Gastrocnemius medialis (tissue), 4 donors: ENCODE measurements at places on chromosomes 4 and X. TPM values are rescaled to one million over a fixed set of nuclear protein-coding genes. Genes with fewer than 3 reads are reported as not detected.

Gene STPG2
- not detected for total RNA-seq

DNA sequence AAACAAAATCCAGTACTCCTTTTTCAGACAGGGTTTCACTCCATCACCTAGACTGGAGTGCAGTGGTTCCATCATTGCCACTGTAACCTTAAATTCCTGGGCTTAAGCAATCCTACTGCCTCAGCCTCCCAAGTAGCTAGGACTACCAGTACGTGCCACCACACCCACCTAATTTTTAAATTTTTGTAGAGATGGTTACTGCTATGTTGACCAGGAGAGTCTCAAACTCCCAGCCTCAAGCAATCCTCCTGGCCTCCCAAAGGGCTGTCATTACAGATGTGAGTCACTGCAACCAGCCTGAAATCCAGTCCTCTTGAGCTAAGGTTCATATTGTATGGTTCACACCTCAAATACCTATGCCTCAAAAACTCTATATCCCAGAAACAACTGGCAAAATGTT lies 22.4 kb downstream of the ANKRD17 start:
- H3K27ac ChIP-seq, result no peak overlapping the region
- H3K4me1 ChIP-seq, result peaks cover 17% of the 10 kb centered on the region

DNA sequence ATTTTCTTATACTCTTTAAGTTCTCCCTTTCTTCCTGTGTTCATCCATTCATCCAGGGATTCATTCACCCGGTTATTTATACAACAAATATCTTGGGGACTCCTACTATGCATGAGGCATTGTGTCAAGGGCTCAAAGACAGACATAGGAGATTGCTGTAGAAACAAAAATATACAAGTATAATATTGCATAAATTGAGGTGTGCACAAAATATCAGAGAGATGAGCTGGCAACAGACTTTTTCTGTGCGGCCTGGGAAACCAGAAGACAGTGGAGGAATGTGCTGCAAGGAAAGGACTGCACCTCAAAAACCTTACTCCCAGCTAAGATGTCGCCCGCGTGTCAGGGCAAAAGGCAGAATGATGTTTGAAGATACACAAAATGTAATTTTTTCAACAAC lies 9.6 kb downstream of the OTOP1 start:
- no peak overlapping the region for H3K27ac ChIP-seq
- peaks cover 4% of the 10 kb centered on the region for H3K27me3 ChIP-seq
- no peak overlapping the region for H3K4me3 ChIP-seq

DNA sequence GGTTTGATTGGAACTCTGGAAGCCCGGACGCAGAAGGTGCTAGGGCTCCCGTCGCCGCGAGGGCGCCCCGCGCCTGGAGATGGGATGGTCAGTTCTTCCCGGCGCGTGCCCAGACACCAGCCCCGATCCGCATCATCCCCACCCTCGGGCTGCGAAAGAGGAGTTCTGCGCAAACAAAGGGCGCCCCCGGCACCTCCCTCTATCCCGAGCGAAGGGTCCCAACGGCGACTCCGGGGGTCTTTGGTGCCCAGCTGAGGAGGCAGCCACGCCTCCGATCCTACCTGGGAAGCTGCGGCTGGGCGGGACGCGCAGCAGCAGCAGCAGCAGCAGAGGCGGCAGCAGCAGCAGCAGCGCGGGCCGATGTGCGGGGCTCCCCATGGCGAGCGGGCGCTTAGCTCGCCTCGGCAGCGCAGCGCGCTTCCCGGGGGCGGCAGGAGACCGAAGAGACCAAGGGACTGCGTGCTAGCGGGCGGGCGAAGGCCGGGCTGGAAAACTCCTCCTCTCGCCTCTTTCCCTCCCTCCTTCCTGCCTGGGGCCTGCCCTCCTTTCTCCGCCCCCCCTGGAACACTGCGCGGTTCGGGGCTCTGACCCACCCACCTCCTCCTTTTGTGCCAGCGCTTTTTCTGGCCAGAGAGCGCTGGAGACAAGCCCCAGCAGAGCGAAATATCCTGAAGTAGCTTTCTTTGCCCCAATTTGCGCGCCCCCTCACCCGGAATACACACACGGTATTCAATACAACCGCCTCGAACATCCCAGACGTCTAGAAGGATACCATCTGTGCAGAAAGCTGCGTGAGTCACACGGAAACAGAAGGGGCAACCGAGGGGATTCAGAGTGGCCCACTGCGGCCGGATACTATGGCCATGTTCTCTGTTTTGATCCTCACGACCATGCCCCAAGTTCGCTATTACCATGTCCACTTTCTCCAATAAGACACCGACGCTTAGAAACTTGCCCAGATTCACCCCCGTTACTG lies at the start of gene SRPX:
Gene SRPX (minus strand): TSS at position 457 of the 976 bp plus-strand sequence. CDS start 79 bp downstream, at position 378.
- no peaks in the 10 kb centered on the region for H3K36me3 ChIP-seq
- no peak for DNase-seq
- no peaks in the 10 kb centered on the region for H3K4me1 ChIP-seq
- H3K4me3 ChIP-seq, result peak within 1 kb of the TSS; percentile 31
- H3K27me3 ChIP-seq, result peaks cover 9% of the 10 kb centered on the region

DNA sequence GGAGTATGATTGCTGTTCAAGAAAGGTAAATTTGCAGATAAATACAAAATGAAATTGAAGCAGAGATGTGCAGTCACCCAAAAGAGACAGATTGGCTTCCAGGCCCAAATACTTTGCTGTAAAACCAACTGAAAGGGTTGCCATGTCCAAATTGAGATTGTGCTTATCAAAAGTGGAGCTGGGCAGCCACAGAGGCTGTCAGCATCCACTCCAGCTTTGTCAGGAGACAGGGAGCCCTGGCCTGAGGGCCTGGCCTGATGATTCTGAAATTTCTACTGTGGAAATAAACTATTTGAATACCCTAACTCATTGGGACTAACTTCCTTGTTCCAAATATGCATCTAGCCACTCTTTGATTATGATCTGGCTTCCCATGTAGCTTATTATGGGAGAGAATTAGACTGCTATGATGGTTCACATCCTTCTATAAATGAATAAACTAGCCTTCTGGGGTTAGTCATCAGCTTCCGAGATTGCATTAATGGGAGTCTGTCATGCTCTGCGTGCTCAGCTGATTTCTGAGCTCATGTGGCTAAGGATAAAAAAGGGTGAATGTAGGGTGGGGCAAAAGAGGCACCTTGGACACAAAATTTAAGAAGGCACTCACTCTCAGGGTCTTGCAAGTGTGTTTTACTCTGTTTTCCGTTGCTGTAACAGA lies 48.2 kb downstream of the SLC34A2 start:
- no peaks in the 10 kb centered on the region for H3K27me3 ChIP-seq
- no peak overlapping the region for H3K4me3 ChIP-seq
- H3K36me3 ChIP-seq, result no peaks in the 10 kb centered on the region
- no peak overlapping the region for H3K27ac ChIP-seq
- DNase-seq, result no peak
- H3K4me1 ChIP-seq, result no peaks in the 10 kb centered on the region

DNA sequence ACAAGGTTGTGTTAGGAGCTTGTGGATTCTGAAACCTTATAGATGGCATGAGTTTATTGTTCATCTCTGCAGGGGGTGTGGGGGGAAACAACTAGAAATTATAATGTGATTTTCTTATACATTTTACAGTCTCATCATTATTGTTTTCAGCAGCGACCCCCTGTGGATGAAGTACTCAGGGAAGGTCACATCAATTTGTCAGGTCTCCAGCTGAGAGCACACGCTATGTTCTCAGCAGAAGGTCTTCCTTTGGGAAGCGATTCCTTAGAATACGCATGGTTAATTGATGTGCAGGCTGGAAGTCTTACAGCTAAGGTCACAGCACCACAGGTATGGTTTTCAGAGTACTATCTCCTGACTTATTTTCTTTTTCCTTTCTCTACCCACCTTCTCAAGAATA lies 72.2 kb downstream of the BLTP1 start:
- H3K27me3 ChIP-seq, result no peaks in the 10 kb centered on the region
- no peak overlapping the region for H3K4me3 ChIP-seq
- H3K4me1 ChIP-seq, result no peaks in the 10 kb centered on the region

DNA sequence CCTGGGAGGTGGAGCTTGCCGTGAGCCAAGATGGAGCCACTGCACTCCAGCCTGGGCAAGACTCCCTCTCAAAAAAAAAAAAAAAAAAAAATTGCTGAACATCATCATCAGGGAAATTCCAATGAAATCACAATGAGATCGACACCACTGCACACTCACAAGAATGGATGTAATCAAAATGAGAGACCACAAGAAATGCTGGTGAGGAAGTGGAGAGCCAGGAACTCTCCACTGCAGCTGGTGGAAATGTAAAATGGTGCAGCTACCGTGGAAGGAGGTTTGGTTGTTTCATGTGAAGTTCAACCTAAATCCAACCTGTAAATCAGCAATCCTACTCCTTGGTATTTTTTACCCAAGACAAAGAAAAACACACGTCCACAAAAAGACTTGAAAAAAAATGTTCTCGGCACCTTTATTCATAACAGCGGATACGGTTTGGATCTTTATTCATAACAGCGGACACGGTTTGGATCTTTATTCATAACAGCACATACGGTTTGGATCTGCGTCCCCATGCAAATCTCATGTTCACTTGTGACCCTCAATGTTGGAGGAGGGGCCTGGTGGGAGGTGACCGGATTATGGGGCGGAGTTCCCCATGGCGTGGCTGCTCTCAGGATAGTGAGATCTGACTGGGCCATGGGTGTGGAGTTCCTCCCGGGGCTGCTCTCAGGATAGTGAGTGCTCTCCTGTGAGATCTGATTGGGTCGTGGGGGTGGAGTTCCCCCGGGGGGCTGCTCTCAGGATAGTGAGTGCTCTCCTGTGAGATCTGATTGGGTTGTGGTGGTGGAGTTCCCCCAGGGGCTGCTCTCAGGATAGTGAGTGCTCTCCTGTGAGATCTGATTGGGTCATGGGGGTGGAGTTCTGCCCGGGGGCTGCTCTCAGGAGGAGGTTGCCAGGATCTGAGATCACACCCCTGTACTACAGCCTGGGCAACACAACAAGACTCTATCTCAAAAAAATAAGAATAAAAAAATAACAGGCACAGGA lies 7.7 kb downstream of the GAK start:
- H3K4me1 ChIP-seq, result peaks cover 5% of the 10 kb centered on the region
- H3K4me3 ChIP-seq, result no peak overlapping the region
- DNase-seq, result no peak
- no peak overlapping the region for H3K27ac ChIP-seq
- H3K36me3 ChIP-seq, result no peaks in the 10 kb centered on the region

GRCh38 chr4:113221990-113222389 lies 172.5 kb downstream of the ANK2 start:
- no peaks in the 10 kb centered on the region for H3K27me3 ChIP-seq
- H3K27ac ChIP-seq, result no peak overlapping the region
- H3K4me1 ChIP-seq, result no peaks in the 10 kb centered on the region
- no peak for DNase-seq
- no peaks in the 10 kb centered on the region for H3K36me3 ChIP-seq

- no peaks in the 10 kb centered on the region for H3K27me3 ChIP-seq
- no peak overlapping the region for H3K4me3 ChIP-seq
- H3K27ac ChIP-seq, result no peak overlapping the region
- peaks cover 18% of the 10 kb centered on the region for H3K4me1 ChIP-seq
- DNase-seq, result no peak
Observed at GRCh38 chr4:168811786-168812651, 198.0 kb downstream of the CBR4 start.

GRCh38 chrX:36501169-36501702 lies 506.9 kb upstream of the FAM47C start:
- H3K4me1 ChIP-seq, result no peaks in the 10 kb centered on the region
- no peak for DNase-seq
- no peak overlapping the region for H3K4me3 ChIP-seq
- no peak overlapping the region for H3K27ac ChIP-seq

DNA sequence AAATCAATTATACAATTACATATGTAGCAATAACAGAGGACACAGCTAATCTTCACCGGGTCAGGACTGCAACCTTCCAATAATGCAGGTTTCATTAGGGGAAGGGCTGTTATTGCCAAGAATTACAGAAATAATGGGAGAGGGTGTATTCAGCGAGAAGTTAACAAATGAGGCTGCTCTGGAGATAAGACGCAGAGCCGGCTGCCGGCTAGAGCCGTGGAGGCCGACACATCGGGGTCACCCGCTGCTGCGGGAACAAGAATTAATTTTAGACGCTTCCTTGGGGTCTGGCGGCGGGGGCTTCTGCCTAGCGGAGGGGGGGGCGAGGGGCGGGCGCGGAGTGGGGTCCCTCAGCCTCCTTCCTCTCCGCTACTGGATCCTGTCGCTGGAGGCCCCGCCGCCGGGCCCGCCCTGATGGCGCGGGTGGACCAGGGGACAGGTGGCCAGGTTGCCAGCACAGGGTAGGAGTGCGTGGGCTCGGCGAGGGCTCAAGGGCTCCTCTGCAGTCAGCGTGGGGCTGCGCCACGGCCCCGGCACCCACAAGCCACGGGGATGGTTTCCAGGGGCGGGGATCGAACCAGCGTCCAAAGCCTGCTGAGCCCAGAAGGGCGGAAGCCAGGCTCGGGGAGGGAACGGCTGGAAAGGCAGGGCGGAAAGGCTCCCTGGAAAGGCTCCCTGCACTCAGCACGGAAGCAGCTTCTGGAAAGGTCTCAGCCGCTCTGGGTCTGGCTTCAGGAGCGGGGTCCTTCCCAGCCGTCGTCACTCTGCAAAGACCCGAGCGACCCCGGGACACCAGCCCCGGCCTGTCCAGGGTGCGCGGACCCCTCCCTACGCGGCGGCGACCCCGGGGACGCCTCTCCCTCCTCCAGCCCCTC lies 113.8 kb upstream of the NKX1-1 start:
- H3K4me1 ChIP-seq, result no peaks in the 10 kb centered on the region
- no peak for DNase-seq
- no peaks in the 10 kb centered on the region for H3K36me3 ChIP-seq
- H3K27me3 ChIP-seq, result peaks cover 34% of the 10 kb centered on the region

DNA sequence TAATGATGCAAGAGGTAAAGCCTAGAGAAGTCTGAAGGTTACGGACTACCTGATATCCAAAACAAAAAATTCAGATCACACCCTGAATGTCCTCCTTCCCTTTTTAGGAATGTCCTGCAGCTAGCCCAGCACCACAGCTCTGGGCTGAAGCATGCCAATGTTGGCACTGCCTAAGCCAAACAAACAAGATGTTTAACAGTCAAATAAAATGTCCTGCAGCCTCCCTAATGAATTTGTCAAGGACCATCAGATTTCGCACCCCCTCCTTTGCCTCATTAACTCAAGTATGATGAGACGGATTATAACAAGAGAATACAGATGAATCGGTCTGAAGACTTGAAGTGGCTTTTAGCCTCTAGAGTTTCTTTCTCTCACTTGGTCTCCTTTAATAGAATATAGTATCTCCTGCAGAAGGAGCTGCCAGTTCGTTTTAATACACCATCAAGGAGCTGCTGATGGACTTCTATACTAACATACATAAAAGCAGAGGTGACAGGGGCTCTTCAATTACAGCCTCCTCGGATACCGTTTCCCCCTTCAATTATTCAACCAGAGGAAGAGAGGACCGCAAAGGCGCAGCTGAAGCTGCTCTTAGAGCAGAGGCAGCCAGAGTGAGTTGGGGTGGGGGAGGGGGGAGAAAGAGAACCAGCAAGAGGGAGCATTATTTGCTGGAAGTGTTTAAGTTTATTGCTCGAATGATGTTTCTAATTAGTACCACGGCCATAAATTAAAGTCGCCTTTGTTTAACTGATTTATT lies 3.0 kb upstream of the MAB21L2 start:
- no peaks in the 10 kb centered on the region for H3K27me3 ChIP-seq
- H3K4me1 ChIP-seq, result no peaks in the 10 kb centered on the region
- peak overlapping the region; percentile 49 for H3K4me3 ChIP-seq
- no peak for DNase-seq
- H3K27ac ChIP-seq, result no peak overlapping the region

- peaks cover 5% of the 10 kb centered on the region for H3K4me1 ChIP-seq
- peak overlapping the region; percentile 16 for H3K4me3 ChIP-seq
- H3K36me3 ChIP-seq, result no peaks in the 10 kb centered on the region
- no peak for DNase-seq
Observed at GRCh38 chrX:33133320-33133719, 78.0 kb downstream of the DMD start.

- no peak for DNase-seq
- H3K27ac ChIP-seq, result no peak overlapping the region
- no peaks in the 10 kb centered on the region for H3K36me3 ChIP-seq
- no peaks in the 10 kb centered on the region for H3K4me1 ChIP-seq
- no peaks in the 10 kb centered on the region for H3K27me3 ChIP-seq
Observed at GRCh38 chrX:70656304-70656703, 211.7 kb downstream of the DLG3 start.
